ENCODE measurements at places on chromosomes 6 and 20.
A peak's percentile ranks its signal among the peaks of the same experiment; 100 is the strongest.

GRCh38 chr6:2378891-2379652 lies 133.7 kb upstream of the GMDS start:
- DNase-seq: peak; percentile 70

- DNase-seq: no peak
Observed at GRCh38 chr6:139343052-139343750, 31.2 kb downstream of the CITED2 start.

- no peak for DNase-seq
Observed at GRCh38 chr6:163017801-163018200, 290.0 kb downstream of the PACRG start.

DNA sequence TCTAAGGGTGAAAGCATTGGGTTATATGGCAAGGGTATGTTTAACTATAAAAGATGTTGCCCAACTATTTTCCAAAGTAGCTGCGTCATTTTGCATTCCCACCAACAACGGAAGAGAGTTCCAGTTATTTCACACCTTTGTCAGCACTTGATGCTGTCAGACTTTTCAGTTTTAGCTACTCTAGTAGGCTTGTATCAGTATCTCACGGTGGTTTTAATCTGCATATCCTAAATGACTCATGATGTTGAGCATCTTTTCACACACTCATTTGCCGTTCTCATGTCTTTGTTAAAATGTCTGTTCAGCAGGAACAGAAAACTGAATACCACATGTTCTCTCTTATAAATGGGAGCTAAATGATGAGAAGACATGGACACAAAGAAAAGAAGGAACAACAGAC lies 122.3 kb downstream of the RNASET2 start:
- DNase-seq: no peak

DNA sequence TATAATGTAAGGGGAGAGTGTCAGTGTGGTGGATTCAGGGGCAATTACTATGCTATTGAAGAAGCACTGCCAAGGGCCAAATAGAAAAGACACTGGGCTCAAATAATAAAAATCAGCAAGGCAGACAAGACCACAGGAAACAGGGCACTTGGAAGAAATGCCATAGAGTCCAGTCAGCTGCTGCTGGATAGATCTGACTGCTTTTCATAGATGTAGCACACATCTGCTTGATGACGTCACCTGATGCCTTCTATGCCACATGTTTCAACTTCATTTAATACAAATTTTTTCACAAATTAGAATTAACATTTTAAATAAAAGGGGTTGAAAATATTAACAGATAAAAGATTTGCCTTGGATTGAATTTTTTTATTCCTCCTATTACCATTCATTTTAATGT lies 23.9 kb upstream of the AHI1 start:
- peak; percentile 5 for DNase-seq

- no peak for DNase-seq
Observed at GRCh38 chr20:19554666-19555065, 203.4 kb upstream of the RIN2 start.

- no peak for DNase-seq
Observed at GRCh38 chr6:134983823-134984222, 33.9 kb upstream of the ALDH8A1 start.

GRCh38 chr20:24478584-24478983 lies 9.2 kb downstream of the SYNDIG1 start:
- no peak for DNase-seq

- peak; percentile 12 for DNase-seq
Observed at GRCh38 chr6:151647976-151648639, 154.3 kb downstream of the CCDC170 start.

DNA sequence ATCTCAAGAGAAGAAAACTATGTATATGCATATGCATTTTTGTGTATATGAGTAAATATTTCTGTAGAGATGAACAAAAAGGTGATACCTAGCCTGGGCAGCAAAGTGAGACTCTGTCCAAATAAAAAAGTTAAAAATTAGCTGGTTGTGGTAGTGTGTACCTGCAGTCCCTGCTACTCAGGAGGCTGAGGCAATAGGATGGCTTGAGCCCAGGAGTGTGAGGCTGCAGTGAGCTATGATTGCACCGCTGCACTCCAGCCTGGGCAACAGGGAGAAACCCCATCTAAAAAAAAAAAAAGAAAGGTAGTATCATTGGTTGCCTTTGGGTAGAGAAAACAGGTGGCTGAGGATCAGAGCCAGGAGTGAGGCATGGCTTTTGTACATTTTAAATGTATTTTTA lies 50.9 kb downstream of the KLHL31 start:
- DNase-seq: no peak

GRCh38 chr6:2944405-2945152 lies 26.8 kb downstream of the SERPINB6 start:
- no peak for DNase-seq

DNA sequence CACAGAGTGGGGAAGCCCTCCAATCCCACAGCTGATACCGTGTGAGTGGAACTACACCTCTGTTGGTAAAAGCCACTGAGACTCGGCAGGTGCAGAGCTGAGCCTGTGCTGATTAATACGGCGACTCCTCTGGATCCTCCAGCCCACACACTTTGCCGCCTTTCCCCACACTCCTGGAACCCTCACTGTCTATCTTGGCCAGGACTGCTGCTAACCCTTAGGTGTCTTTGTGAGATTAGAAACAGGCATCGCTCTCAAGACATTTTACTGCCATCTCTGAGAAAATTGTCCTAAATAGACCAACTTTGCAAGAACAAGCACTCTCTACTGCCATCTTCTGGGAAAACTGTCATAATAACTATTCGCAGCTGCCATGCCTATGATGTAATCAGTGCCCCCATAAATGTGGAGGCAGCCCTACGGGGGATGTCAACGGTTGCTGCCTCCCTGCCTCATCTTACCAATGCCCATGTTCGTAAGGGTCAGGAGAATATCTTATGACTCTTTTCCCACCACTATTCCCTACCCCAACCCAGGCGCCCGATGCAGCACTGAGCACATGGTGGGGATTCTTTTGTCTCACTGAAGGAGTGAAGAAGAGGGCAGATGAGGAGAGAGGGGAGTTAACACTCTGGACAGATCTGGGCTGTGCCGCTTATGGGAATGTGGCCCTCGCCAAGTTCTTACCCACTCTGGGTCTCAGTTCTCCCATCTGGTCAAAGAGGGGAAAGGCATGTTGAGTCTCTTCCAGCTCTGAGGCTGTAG lies 26.1 kb upstream of the KCNB1 start:
- peak; percentile 43 for DNase-seq

- no peak for DNase-seq
Observed at GRCh38 chr20:48292806-48293205, 507.5 kb upstream of the SULF2 start.

DNA sequence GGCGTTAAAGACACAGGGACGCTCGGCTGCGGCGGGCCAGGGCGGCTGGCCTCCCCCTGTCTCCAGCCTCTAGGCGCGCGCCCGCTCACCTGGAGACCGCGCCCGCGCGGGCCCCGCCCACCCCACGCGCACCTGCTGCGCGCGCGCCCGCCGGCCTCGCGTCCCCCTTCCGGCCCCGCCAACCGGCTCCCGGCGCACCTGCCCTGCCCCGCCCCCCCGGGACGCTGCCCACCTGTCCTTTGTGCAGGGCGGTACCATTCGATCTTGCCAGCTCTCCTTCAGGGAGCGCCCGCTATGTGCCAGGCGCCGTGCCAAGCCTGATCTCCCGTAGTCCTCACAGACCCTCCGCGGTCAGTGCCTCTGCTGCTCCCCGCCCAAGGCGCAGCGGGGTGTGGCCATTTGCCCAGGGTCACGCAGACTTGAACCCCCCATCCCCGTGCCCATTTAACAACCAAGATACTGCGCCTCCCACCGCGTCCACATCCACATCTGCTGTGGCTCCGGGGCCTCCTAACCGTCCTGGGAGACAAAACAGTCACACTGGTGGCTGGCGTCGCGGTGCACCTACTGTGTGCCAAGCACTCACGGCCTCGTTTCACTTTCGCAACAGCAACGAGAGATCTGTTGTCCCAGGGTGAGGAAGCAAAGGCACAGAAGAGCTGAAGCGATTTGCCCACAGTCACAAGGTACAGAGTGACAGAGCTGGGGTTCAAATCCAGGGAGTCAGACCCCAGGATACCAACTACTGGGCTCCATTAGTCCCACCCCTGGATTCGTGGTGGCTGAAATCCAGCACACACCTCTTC lies 48.1 kb downstream of the NOL4L start:
- DNase-seq: no peak

DNA sequence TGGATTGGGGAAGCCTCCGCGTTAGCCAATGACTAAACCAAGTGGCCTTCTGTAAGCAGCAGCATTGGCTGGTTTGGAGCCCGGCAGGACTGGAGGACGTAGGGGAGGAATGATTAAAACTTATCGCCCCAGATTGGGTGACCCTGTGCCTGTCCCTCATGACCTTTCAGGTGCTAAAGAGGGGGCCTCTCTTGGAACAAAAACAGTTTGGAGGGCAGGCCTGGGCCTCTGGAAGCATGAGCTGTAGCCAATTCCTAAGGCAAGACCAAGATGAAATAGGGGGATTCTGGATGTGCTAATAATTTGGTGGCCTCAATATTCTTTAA lies 1.4 kb downstream of the GMPR start:
- DNase-seq: no peak

All from iris pigment epithelial cell (primary cell).